Stimulated activated CD8-positive, alpha-beta memory T cell treated with anti-CD3 and anti-CD28 coated beads, Interleukin-7, amount 100 ng/mL, for 1 hour (primary cell): ENCODE measurements at places on chromosomes 11 and 22.

DNA sequence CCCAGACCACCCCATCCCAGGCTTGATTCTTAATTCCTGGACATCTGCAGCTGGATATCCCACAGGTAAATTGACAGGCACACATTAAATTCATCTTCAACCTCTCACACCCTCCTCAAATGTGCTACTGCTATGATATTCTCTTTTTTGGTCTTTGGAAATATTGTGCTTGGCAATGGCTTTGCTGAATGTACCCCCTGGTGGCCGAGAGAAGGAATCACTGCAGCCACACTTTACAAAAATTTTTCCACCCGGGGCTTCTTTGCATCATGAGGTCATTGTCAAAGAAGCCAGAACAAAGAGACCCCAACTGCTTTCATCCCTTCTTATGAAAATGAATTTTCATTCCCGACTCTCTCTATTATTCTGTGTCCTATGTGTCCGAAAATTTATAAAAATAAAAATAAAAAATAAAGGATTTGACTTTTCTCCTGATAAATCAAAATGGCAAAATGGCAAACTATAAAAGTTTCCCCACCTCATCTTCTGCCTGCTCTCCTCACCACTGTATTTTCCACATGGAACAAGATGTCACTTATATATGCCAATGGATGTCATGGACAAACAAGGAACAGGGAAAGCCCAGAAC lies 15.0 kb upstream of the CYB5R2 start:
- no peak for DNase-seq

- no peak for DNase-seq
Measured at GRCh38 chr22:39245130-39246039, 603 bp upstream of the PDGFB start.

DNA sequence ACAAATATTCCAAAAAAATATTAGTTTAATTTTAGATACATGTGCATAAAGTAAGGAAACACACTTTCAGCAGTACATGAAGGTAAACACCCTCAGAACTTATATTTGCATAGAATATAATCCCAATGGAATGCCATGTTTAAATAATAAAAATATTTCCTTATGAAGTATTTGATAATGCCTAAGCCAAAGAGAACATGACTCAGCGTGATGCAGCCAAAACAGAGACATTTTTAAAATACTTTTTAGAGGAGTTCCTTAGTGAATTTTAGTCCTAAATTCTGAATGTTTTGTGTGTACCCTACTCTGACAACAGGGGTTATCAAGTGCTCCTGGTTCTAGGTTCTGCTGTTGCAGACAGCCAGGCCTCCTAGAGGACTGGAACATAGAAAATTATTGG lies 39.1 kb upstream of the POU2AF2 start:
- DNase-seq: no peak

DNA sequence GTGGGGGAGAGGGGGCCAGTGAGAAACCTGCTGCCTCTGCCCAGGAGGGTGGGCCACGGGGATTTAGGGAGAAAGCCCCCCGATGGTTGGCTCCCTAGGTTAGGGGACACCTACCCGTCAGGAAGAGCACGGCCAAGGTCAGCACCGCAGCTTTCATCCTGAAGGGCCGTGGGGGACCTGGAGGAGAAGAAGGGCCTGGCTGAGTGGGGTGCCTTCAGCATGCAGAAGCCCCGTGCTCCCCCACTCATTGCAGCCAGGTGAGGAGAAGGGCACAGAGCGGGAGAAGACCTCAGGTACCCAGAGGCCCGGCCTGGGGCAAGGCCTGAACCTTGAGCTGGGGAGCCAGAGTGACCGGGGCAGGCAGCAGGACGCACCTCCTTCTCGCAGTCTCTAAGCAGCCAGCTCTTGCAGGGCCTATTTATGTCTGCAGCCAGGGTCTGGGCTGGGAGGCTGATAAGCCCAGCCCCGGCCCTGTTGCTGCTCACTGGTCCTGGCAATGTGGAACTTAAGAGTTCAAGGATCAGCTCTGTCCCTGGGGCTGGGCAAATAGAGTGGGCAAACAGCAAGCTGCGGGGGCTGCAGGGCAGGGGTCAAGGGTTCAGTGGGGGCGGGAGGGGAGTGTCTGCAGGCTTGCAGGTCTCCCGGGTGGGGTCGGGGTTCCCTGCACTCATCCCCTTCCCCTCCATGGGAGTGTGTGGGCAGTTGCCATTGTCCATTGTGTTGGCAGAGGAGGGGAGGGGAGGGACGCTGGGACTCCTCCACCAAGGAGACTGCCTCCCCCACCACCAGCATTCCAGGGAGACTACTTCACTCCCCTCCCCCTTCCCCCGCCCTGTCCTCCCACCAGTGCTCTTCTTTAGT lies at the start of gene APOA1:
Gene APOA1 (minus strand): TSS at position 392 of the 861 bp plus-strand sequence. CDS start 235 bp downstream, at position 157.
- DNase-seq: no peak

DNA sequence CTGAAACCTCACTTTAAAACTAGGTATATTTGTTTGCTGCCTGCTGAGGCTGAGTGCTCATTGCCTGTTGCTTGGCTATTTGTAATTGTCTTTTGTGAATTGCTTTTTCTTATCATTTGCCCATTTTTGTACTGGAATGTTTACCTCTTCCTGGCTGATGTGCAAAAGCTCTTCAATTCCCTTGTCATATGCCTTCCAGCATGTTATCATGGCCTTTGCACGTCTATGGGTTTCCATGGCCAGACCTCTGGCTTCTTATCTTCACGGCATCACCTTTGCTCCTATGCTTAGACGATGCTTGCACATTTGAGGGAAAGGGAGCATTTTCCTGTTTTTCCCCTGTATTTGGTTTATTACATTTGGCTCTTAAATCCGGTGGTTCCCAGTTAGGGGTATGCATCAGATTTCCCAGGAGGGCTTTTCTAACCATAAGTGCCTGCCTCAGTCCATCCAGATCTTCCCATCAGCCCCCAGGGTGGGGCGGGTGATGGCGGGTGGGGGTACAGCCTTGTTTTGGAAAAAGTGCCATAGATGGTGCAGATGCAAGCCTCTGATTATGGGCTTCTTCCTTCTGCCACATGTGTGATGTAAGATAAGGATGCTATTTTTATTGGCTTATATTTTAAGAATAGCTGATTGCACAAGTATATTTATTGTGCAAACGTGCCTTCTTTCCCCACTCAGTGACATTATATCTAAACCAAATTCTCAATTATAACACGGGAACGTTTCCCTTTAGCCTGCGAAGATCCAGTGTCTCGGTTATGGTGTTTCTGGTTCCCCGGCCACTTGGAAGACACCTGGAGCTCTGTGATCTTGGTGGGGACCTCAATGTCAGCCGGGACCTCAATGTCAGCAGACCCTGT lies 70.6 kb upstream of the SEPTIN5 start:
- DNase-seq: no peak

GRCh38 chr22:32574411-32574810 lies 99.8 kb downstream of the FBXO7 start:
- DNase-seq: no peak

- DNase-seq: no peak
Measured at GRCh38 chr22:17919276-17920144, 104.9 kb downstream of the MICAL3 start.

DNA sequence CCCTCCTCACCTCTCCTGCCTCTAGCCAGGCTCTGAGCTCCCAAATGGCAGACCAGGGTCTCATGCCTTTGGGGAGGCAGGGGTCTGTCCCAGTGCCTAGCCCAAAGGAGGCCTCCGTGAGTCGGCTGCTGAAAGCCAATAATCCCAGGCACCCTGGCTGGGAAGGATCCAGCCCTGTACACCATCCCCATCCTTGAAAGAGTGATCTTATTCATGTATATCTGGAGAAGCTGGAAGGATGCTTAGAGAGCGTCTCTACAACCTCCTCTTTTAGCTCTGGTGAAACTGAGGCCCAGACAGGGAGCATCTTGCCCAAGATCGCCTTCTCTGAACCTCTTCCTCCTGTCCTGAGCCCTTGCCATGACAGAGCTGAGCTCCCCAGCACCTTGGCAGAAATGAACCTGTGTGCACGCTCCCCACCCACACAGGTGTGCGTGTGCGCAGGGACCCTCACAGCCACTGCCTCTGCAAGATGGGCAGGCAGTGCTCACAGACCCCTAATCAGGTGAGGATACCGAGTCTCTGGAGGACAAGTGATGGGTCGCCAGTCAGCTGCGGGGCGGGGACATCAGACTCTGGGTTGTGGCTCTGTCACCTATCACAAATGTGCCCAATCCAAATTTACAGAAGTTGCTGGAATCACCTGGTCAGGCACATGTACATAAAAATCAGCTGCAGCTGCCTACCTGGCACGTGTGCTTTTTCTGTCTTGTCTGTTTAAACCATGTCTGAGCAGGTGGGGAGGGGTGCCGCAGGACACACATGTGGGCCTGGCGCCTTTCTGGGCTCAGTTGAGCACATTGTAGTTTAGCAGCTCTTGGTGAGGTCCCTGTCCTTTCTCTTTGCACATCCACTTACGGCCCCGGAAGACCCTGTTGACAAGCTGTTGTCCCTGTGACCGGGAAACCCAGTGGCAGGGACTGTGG lies 49.3 kb upstream of the WNT7B start:
- no peak for DNase-seq

DNA sequence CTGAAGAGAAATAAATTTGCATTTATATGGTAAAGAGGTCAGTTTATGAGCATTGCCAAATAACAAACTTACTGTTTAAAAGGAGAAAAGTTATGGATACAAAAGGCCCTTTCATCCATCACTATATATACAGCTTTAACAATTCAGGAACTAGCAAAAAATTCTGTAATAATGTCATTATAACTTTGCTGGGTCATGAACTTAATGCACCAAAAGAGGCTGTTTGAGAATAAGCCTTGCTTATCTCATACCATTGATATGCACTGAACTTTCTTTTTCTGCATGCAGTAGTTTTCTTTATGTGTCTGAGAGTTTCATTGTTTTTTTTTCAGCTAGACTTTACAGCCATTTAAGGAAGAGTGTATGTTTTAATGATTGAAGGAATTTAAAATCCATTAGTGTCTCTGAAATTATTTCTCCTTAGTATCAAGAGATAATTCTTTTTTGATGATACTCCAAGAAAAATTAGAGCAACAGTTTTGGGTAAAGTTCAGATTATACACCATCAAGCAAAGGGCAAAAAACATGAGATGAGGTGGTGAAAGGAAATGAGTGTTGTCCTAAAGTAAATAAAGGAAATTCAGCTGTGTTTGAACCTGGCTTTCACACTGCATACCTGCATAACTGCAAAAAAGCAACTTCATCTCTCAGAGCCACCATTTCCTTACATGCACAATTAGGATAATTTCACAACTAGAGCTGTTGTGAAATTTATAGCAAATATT lies 188.2 kb upstream of the ANO3 start:
- DNase-seq: no peak

DNA sequence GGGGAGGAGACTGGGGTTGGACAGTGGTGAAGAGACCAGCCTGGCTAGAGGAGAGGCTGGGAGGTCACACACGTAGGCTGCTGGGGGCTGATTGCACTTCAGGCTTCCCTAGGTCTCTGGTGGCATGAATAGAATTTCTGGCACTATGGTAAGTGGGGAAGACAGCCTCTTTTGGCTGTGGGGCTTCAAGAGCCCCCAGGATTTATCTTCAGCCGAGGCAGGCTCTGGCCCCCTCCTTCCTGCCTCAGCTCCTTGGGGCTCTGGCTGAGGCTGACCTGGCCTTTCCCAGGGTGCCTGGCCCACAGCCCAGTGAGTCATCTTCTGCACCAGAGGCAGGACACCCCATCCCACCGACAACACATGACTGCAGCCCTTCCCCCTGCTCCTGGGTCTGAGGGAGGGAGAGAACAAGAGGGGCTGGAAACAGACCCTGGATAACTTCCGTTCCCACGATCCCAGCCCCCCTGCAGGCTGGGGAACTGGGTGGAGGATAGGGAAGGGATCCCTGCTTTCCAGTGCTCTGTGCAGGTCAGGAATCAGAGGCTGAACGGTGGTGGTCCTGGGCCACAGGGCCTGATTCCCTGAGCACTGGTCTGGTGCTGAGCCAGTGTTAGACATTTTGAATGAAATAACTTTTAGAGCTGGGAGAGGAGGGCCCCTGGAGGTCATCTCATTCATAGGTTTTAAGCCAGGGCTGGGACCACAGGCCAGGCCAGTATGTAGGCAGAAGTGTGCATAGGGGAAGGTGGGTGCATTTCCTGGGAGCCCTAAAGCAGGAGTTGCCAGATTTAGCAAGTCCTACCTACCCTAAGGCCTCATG lies 26.5 kb downstream of the ARHGEF17 start:
- DNase-seq: no peak

- DNase-seq: no peak
Measured at GRCh38 chr11:61361237-61361740, 393 bp downstream of the CYB561A3 start.

GRCh38 chr11:16738947-16739815 lies 734 bp downstream of the C11orf58 start:
- no peak for DNase-seq

DNA sequence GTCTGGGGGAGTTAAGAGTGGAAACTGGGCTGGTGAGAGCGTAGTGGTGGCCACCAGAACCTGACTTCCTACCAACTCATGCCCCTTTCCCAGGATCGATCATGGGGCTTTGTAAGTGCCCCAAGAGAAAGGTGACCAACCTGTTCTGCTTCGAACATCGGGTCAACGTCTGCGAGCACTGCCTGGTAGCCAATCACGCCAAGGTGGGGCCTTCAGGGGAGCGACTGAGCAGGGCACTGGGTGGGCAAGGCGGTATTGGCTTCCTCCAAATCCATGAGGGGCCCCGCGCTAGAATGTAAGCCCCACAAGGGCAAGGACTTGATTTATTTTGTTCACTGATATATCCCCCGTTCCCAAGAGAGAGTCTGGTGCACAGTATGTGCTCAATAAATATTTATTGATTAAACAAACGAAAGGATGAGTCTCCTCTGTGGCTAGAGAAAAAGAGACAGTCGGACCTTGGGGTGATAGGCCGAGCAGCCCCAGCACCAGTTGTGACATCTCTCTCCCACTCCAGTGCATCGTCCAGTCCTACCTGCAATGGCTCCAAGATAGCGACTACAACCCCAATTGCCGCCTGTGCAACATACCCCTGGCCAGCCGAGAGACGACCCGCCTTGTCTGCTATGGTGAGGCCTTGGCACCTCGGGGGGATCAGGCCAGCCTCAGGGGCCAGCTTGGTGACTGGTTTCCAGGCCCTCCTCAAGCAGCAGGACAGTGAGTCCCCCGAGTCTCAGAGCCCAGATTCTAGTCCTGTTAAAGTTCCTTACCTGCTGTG lies 765 bp downstream of the ZFPL1 start:
- no peak for DNase-seq
